ENCODE measurements at places on chromosomes 4 and X.
A peak's percentile ranks its signal among the peaks of the same experiment; 100 is the strongest.

- DNase-seq, result no peak
Measured at GRCh38 chr4:89212666-89213381, 94.8 kb downstream of the GPRIN3 start.

DNA sequence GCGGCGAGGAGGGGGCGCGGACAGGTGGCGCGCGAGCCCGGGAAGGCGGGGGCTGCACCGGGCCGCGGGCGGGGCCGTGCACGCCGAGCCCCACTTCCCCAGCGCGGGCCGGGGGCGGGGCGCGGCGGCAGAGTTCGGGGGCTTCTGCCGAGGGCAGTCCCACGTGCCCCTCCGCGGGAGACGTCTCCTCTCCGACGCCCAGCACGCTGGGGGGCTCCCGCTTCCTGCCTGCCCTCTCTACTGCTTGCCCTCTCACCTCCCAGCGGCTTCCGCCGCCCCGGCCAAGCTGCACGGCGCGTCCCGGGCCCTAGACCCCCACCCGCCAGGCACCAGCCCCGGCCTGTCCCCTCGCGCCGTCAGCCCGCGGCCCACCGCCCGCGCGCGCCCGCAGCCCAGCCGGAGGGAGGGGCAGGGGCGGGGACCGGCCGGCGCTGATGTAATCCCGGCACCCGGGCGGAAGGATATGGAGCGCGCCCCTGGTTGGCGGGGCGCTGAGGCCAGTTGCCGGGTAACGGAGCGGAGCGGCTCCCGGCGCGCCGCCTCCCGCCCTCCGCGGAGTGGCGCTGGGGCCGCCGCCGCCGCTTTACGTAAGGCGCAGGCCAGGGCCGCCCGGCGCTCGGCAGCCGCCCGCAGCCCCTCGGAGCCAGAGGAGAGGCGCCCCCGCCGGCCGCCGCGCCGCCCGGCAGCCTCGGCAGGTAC lies at the start of gene KIAA0232:
Gene KIAA0232, plus strand, starts transcription at position 581 of the 699 bp plus-strand sequence. CDS start 41,727 bp downstream, outside the sequence.
- DNase-seq, result peak; percentile 90

- DNase-seq, result no peak
Measured at GRCh38 chrX:10502961-10503360, 117.4 kb downstream of the MID1 start.

DNA sequence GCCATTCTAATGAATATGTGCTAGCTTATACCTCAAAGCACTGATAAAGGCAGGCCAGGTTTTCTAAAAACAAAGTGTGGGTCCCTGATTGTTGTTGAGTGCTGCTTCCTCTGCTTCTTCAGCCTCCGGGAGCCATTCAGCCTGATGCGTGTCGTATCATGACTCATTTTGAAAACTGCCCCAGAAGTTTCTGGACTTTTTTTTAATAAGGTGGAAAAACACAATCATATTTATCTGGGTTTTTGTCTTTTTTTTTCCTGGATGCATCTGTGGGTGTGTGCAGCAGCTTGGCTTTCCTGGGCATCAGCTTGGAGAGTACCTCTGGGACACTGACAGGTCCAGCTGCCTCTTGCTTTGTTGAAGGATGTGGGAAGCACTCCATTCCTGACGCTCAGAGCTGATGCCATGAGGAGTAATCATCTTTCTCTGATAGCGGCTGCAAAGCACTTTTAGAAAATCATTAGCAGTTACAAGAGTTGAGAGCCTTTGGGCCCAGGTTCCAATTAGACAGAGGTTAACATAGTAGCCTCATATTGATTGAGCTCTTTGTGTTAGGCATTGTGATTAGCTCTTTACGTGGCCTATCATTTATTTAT lies 66.9 kb downstream of the PARM1 start:
- DNase-seq, result no peak

DNA sequence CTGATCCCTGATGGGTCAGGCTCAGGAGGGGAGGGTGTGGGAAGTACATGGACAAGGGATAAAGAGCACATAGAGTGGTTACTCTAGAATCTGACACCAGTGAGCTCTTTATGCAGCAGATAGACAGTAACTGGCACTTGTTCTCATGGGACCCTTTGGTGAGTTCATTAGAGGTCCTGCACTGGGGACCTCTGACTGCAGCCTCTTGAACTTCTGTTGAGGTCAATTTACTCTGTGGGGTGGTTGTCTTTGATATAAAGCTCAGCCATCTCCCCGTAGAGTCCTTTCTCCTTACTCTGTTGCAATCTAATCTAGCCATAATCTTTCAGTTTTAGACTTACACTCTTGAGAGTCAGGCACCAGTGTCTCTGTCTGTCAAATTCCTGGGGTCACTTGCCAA lies 222.4 kb downstream of the GPAT3 start:
- no peak for DNase-seq

DNA sequence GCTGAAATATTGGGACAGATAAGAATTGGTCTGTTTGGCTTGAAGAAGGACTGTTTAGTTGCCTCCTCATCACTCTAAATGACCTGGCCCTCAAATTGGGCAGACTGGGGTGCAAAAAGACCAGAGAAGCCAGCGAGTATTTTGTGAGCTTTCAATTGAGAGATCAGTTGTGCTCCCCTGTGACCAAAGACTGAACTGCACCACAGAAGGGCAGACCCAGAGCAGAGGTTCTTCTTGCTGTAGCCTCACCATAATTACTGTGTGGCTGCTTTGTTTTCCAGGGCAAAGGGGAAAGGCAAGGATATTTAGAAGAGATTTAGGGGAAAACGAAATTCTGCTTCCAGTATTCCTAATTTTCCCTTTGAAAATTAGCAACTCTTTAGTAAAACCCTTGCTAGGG lies 104.0 kb upstream of the MBNL3 start:
- no peak for DNase-seq

GRCh38 chr4:101968364-101968763 lies 177.8 kb downstream of the BANK1 start:
- no peak for DNase-seq

- DNase-seq, result no peak
Measured at GRCh38 chr4:140702096-140702757, 54.0 kb downstream of the TBC1D9 start.

DNA sequence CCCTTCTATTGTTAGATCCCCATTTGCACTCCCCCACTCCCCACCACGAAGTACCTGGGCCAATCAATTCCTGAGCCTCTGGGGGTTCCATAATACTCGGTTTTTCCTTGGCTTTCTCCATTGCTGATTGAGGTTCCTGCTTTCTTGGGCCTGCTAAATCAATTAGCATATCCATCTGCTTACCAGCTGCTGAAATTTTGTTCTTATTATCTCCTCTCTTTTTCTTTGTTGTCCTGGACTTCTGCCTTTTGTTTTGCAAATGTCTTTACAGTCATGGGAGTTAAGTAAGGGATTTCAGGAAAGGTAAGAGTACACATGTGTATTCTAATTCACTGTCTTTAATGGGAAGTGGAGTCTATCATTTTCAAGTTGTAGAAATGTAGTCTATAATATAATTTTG lies 222.2 kb downstream of the MID1 start:
- DNase-seq, result no peak

DNA sequence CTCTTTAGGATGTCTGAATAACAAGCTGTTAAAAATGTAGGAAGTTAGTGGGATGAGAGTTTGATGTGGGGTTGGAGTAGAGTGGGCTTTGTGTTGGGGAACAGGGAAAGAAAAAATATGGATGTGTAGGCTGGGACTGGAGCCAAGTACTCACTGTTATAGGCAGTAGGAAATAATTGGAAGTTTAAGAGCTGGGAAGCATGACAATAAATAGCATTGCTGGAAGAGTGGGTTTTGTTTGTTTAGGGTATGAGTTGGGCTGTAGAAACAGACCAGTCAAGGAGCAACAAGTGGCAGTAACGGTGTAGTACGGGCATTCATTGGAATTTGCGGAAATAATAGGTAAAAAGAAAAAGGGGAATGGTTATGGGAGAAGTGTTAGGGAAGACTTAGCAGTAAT lies 81.6 kb downstream of the KDM6A start:
- DNase-seq, result no peak

DNA sequence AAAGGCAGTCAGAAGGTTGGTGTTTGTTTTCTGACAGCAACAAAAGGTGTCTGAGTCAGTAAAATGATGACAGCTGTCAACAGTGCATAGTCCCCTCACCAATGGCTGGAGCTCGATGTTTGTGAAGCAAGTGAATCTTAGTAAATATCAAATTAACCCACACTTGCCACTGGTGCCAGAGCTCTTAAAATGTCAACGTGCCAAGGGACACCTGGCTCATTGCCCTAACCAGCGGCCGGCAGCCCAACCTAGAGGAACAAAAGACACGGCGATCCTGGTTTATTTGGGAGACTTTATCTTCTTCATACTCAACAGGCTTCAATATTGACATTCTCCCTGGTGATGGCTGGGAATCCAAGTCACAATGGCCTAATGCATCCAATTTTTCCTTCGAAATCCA lies 143.4 kb downstream of the CPEB2 start:
- DNase-seq, result no peak

GRCh38 chr4:186885289-186885688 lies 161.6 kb upstream of the FAT1 start:
- no peak for DNase-seq

DNA sequence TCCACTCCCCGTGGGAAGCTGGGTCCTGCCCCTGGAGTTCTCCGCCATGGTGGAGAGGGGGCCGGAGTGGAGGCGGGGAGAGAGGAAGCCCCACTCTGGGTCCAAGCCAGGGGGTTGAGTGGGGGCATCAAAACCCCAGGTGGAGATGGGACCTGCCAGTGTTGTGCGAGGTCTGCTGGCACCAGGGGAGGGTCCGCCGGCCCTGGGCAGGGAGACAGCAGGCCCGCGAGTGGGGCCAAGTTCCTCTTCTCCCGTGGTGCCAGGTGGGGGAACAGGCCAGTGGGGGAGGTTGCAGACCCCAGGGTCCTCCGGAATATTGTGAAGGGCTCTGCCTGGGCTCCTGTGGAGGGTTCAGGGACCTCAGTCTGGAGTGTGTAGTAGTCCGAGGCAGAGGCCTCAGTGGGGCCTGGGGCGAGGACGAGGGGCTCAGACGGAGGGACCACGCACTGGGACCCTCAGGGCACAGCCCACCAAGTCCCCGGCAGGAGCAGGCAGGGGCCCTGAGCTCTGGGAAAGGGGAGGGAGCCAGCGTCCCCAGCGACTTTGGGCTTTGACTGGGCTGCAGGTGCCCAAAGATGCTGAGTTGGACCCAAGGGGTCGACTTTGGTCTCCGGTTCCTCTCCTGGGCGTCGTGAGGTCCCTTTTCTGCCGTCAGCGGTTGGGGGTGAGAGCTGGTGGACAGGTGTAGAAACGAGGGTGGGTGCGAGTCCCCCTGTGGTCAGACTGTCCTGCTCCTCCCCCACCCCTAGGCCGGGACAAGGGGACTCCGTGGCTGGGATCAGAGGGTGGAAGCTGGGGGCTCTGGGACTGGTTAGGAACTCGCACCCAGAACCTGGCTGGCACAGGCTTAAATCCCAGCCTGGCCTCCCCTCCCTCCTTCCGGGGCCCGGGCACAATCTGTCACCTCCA lies 43.8 kb upstream of the NKX1-1 start:
- no peak for DNase-seq

DNA sequence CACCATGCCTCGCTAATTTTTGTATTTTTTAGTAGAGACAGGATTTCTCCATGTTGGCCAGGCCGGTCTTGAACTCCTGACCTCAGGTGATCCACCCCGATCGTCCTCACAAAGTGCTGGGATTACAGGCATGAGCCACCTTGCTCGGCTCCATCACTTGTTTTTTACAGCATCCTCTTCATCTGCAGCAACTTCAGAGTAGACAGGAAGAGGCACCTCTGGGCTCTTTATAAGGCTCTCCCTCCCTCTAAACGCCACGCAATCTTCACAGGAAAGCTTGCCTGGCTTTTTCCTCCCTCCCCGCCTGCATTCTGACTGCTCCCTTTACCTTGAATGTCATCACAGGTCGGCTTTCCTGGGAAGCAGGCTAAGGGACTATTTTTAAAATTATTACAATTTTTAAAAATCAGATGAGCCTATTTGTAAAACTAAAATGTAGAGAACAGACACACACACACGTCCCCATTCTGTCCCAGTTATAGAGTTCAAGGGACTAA lies 111.5 kb upstream of the LDB2 start:
- no peak for DNase-seq

DNA sequence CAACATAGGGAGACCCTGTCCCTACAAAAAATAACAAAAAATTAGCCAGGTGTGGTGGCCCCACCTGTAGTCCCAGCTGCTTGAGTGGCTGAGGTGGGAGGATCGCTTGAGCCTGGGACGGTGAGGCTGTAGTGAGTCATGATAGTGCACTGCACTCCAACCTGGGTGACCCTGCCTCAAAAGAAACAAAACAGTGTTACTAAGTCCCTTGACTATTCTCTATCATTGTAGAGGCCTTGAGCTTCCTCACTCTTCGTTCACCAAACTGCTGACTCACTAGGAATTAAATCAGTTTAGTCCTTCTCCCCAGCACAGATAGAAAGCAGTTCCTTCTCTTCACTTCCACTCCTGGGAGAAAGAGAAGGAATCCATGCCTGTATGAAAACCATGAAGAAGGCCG lies 14.5 kb downstream of the CDS1 start:
- DNase-seq, result no peak

DNA sequence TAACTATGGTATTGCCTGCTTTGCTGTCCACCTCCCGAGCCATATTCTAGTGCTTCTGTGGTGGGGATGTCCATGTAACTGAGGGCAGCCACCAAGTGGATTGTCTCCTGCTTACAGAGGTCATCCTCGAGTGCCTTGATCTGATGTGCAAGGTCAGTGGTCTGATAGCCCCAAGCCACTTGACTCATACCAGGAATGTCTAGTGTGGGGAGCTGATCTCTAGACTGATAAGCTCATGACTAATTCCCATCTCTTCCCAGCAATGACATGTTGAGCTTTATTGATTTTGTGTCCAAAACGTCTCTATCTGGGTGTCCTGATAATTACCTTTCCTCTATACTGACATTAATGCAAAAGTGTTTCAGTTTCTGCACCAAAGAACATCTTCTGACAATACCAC lies 168.4 kb upstream of the WDR1 start:
- no peak for DNase-seq

DNA sequence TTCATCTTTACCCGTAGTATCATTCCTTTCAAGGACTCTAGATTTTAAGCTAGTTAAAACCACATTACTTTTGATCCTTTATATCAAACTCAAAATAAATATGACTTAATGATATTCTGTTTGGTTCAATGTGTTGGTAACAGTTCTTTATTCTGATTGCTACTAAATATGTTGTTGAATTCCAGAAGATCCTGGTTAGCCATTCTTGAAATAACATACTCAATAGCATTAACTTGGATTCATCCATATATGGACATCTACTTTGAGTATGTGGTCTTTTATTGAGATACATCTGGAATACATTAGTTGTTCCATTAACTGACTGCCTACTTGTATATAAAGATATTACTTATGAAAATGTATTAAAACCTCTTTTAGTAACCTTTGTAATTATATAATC lies 27.5 kb upstream of the PCDH18 start:
- DNase-seq, result no peak

- no peak for DNase-seq
Measured at GRCh38 chr4:123853651-123854050, 457.1 kb downstream of the SPRY1 start.

DNA sequence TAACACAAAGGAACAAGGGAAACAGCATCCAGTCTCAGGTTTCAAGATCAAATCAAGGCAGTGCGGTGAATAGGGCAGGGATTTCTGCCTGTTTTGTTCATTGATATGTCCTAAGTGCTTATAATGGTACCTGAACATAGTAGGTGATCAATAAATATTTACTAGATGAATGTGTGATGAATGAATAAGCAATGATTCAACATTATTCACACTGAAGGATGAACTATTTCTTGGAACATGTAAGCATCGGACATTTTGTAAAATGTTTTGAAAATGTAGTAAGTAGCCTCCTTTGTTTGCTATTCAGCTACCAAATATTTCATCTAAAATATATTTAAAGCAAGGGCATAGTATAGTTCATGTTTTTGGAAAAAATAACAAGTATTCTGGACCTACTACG lies 67.8 kb downstream of the USP38 start:
- DNase-seq, result no peak

GRCh38 chr4:184817494-184818215 lies 8.1 kb downstream of the ACSL1 start:
- DNase-seq, result no peak

- DNase-seq, result no peak
Measured at GRCh38 chr4:113013751-113014150, 35.7 kb upstream of the ANK2 start.

All from activated CD4-positive, alpha-beta T cell treated with anti-CD3 and anti-CD28 coated beads, Interleukin-2, amount 50 U/mL, for 48 hours (primary cell).